ENCODE measurements at places on chromosomes 3 and 15. TPM values are rescaled to one million over a fixed set of nuclear protein-coding genes. Genes with fewer than 3 reads are reported as not detected.

Gene NDUFB4
- total RNA-seq: 32.9 TPM

Gene ATP2B2
- total RNA-seq: not detected

Gene PROK2
- total RNA-seq: not detected

Gene BSN
- under 0.01 TPM for total RNA-seq

Gene FBXW12
- total RNA-seq: not detected

Gene OR5H6
- total RNA-seq: not detected

Gene MAGEL2
- not detected for total RNA-seq

Gene NME9
- not detected for total RNA-seq

Gene HYKK
- total RNA-seq: 3.9 TPM

Gene LPP
- total RNA-seq: 47.8 TPM

Gene VPS39
- 57.8 TPM for total RNA-seq

Gene CX3CR1
- not detected for total RNA-seq

Gene PRRT3
- 7.5 TPM for total RNA-seq

Gene BNC1
- 8.7 TPM for total RNA-seq

Gene RAMAC
- 23.9 TPM for total RNA-seq

Gene ALG1L2
- total RNA-seq: not detected

Gene CYP8B1
- total RNA-seq: not detected

Gene THAP10
- 2.0 TPM for total RNA-seq

Gene SLC4A7
- 81.6 TPM for total RNA-seq

Gene CISH
- total RNA-seq: 1.0 TPM

Gene SLC22A14
- not detected for total RNA-seq

Gene P2RY14
- not detected for total RNA-seq

Gene GTF2A2
- total RNA-seq: 30.8 TPM

Gene SLC51A
- total RNA-seq: not detected

Gene MCTP2
- 1.8 TPM for total RNA-seq

Gene CTSH
- total RNA-seq: 5.2 TPM

Gene PARP3
- 118 TPM for total RNA-seq

Gene GCNT3
- not detected for total RNA-seq

Gene SLCO2A1
- 0.22 TPM for total RNA-seq

Gene STRA6
- total RNA-seq: not detected

Gene UBR1
- total RNA-seq: 26.0 TPM

Gene ARL14
- not detected for total RNA-seq

Gene CNTN6
- total RNA-seq: not detected

Gene CRTC3
- 18.6 TPM for total RNA-seq

Gene MESP2
- total RNA-seq: not detected

Gene SNTN
- not detected for total RNA-seq

Gene TJP1
- 71.8 TPM for total RNA-seq

Gene WDR82
- total RNA-seq: 56.1 TPM

All from GM23248 (cell line).